ENCODE measurements at places on chromosomes 2 and 18.

DNA sequence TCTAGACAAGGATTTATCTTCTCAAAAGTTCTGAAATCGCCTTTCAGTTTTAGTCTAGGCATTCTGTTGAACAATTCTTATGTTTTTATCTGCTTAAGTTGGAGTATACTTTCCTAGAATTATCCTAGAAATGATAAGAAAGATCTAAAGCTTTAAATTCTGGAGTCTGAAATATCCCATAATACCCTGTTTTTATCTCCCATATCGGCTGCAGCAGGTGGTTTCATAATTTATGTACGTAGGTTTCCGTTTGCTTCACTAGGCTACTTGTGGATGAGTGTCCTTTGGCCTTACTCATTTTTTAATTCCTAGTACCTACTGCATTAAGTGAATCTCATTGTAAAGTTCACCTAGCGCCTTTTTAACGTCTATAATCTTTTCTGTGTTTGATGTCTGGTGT is 58.5 kb upstream of the MGAT5 start:
- DNase-seq = no peak

DNA sequence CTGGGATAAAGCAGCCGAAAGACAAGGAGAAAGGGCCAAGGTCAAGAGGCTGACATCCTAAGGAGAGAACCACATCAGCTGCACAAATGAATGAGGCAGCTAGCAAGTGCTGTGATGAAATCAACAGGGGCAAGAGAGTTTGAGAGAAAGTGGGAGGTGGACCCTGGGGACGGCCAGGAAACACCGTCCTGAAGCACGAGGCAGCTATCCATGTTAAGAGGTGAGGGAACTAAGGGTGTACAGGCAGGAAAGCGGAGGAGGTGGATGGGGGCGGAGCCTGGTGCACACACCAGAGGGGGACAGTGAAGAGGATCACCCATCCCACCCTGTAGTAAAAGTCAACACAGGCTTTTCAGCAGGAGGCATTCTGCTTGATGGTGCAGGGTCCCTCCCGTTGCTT is 52.4 kb downstream of the HDLBP start:
- DNase-seq = no peak

DNA sequence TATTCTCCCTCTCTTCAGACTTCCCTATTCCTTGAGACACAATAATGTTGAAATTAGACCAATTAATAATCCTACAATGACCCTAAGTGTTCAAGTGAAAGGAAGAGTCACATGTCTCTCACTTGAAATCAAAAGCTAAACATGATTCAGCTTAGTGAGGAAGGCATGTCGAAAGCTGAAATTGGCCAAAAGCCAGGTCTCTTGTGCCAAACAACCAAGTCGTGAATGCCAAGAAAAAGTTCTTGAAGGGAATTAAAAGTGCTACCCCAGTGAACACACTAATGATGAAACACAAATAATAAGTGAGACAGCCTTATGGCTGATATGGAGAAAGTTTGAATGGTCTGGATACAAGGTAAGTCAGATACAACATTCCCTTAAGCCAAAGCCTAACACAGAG is 115.4 kb downstream of the PXDN start:
- DNase-seq = no peak

DNA sequence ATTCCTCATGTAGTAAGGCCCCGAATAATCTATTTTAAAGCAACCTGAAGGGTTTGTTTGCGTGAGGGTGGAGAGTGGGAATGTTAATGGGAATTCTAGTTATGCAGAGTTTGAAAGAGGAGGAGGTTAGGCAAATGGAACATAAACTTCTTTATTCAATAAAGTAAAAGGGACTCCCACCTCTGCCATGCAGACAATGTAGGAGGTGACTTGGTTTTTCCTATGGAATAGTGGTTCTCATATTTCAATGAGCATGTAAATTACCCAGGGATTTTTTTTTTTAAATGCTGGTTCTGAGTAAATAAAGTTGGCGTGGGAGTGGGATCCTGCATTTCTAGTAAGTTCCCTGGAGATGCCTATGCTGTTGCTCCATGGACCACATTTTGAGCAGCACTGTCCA is 367.9 kb downstream of the THSD7B start:
- DNase-seq = no peak

GRCh38 chr2:236819275-236820002 is 249.8 kb downstream of the ACKR3 start:
- DNase-seq = no peak

GRCh38 chr18:76996429-76996828 is 136.2 kb downstream of the MBP start:
- no peak for DNase-seq

GRCh38 chr2:226435146-226435545 is 364.5 kb downstream of the IRS1 start:
- DNase-seq = no peak

GRCh38 chr18:34709104-34709503 is 994 bp upstream of the DTNA start:
- peak; percentile 83 for DNase-seq

DNA sequence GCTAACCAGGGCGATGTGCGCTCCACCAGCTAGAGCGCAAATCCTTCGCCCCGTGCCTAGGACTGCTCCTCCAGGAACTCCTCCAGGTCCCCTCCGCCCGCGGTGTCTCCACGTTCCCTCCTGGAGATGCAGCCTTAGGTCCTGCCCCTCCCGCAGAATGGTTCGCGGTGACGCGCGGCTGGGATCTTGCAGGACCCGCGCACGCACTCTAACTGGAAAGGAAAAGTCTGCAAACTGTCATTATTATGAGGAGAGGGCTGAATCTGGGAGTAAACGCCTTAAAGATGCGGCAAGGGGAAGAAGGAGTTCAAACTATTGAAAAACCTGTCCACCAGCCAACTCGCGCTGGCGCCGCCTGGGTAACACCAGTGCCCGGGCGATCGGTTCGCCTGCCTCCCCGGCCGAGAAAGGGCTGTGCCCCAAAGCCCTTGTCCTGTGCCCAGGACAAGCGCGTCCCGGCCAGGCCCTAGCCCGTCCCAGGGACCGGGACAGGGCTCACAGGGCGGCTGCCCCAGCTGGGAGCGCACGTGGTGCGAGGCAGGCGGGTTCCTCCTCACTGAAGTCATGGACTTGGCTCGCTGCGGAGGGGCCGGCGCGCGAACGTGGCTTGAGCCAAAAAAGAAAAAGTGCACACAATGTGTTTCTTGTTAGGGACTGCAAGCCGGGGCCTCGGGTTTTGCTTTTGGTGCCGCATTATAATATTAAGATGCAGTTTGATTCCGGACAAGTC is 5.5 kb upstream of the ID2 start:
- peak; percentile 46 for DNase-seq

DNA sequence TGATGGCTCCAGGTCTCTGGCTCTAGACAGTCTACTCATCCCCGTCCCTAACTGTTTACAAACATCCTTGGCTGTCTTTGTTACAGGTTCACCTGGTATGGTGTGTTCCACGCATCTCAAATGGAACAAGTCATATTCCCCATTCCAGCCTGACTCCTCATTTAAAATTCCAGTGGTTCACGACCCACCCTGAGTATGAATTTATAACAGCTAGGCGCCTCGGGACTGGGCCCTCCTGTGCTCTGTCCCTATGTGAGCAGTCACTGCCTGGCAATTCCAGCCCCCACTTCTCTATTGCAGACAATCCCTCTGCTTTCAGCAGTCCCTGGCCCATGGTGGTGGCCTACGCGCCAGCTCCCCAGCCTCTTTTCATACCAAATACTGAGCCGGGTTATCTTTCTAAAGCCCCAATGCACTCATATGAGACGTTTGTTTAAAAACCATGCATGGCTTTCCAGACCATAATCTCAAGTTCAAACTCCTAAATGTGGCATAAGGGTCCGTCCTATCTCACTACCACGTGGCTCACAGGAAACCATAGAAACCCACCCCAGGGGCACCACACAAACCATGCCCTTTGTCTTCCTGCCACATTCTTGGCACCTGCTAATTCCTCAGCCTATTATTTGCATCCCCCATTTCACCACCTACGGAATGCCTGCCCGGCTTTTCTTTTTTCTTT is 1.6 kb downstream of the SERPINB8 start:
- no peak for DNase-seq

GRCh38 chr2:53527056-53527455 is 240.5 kb upstream of the CHAC2 start:
- no peak for DNase-seq

- no peak for DNase-seq
These were observed 260.6 kb downstream of the CLIP4 start for GRCh38 chr2:29375843-29376242.

DNA sequence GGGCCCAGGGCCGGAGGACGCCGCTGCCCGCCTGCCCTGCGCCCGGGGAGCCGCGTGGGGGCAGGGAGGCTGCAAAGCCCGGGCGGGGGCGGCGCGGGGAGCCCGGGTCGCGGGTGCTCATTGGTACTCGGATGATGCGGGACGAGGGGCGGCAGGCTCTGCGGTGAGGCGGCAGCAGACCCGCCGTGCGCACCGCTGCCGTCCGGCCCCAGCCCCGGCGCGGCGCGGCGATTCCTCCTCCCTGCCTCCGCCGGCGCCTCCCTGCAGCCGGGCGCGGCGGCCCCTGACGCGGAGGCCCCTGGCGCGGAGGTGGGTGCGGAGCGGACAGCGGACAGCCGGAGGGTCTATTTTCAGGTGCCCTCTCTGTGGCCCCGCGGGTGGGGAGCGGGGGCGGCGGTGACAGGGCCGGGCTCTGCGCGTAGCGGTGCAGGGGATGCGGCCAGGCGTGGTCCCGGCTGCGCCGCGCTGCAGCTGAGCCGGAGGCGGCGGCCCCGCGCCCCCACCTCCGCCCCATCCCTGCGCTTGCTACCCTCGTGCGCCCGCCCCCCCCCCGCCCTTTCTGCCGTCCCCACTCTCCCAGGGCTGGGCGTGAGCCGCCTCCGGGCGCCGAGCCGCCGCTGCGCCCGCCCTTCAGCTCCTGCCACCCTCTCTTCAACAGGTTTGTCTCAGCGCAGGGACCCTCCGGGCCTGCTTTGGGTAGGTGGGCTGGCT is 640 bp downstream of the SPTBN1 start:
- no peak for DNase-seq

- peak; percentile 17 for DNase-seq
These were observed 1165.6 kb upstream of the ZEB2 start for GRCh38 chr2:145685383-145686050.

GRCh38 chr2:40450796-40451430 is 977 bp downstream of the SLC8A1 start:
- DNase-seq = no peak

DNA sequence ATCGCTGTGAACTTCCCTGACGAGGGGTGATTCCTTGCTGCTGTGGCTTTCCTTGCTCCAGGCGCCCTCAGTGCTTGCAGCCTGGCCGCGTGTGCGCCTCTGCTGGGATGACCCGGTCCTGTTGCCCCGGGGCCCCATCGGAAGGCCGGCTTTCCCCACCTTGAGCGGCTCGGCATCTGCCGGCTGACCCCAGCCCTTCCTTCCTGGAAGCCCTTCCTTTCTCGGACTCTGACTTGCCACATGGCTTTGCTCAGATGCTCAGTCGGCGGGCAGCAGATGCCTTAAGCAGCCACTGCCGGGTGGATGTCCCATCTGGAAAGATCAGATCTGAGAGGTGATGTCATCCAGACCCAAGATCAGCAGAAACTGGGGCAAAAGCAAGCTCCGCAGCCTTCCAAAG is 100.5 kb upstream of the ODC1 start:
- no peak for DNase-seq

- DNase-seq = peak; percentile 93
These were observed 60.2 kb upstream of the TXNDC2 start for GRCh38 chr18:9825571-9826073.
